Muscle of leg (tissue), 16 donors: ENCODE measurements at places on chromosomes 7 and 10.

DNA sequence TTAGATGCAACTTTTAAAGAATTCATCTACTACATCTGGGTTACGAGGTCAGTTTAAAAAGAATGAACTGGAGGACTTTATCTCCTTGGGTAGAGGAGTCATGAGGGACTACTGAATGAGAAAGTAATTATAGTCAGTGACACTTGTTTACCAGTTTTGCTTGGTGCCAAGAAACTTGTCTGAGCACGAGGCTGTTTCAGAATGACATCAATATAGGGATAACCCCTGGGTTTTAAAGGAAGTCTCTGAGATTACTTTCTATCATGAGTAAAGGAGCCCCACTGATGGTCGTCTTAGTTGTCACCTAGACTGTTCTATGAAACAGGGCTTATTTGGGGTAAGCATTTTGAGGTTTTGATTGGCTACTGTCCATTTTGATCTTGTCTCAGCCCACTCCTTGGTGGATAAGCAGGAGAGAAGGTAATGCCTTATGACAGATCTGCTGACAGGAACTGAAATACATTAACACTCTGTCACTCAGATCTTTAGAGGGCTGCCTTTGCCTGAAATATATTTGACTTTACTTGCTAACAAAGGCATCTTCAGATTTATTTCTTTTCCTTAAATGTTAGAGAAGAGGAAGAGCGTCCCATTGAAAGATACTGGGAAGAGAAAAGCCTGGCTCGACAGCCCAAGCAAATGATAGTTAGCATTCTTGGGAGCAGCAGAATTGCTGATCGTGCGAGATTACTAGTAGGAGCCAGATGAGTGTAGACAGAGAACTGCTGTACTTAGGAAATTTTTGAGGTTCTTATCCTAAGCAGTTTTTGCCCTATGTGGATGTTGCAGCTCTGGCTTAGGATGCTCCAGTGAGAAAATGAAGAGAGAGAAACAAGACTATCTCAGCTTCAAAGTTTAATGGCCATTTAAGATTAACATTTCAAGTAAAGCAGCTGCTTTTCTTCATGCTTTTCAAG lies 299.2 kb upstream of the LRGUK start:
- DNase-seq = no peak

DNA sequence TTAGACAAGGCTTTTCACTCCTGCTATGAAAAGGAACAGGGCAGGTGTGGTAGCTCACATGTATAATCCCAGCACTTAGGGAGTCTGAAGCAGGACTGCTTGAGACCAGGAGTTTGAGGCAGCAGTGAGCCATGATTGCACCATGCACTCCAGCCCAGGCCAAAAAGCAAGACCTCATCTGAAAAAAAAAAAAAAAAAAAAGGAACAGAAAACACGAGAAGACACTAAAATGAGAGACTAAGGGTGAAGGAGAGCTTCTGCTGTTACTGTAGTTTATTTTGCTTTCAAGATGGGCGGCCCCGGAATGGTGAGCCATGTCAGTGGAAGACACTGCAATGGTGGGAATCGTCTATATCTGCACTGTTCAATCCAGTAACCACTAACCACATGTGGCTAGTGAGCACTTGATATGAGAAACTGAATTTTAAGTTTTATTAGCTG lies 9.9 kb downstream of the PIP4K2A start:
- DNase-seq = no peak

- peak; percentile 45 for DNase-seq
Observed at GRCh38 chr10:124206616-124207015, 113.2 kb upstream of the CHST15 start.

DNA sequence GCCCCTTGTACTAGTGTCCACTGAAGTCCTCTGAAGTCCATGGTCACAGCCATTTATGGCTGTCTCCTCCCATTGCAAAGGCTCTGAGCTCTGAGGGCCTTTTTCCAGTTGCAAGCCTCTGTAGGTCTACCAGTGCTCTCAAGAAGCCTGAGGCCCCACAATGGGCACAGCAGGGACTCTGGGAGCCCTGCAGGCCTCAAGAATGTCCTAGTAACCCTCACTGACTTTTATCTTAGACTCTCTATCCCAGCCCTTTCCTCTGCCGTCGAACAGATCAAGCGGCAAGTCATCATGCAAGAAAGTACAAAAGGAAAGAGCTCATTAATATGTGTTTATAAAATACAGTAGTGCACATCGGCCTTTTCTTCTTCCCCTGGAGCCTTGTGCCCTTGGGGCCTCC lies 23.4 kb downstream of the VWA2 start:
- no peak for DNase-seq

DNA sequence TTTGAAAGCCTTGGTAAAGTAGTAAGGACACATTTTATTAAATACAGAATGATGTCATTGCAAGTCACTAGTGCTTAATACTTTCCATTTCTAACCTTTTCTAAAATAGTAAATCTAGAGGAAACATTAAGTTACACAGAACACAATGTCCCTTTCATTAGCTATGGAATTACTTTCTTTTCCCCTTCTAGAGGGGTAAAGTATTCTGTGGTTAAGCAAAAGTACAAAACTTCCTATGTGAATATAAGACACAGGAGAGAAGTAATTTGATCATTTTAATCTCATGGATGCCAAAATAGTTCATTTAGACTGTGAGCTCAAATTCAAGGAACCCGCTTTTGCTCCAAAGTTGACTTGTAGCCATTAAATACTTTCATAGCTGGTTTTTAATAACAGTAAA lies 49.8 kb downstream of the SEMA3E start:
- peak; percentile 18 for DNase-seq

- DNase-seq = no peak
Observed at GRCh38 chr10:2908851-2909630, 158.3 kb upstream of the PFKP start.

- DNase-seq = no peak
Observed at GRCh38 chr10:90602862-90603610, 254.8 kb downstream of the HTR7 start.

- peak; percentile 38 for DNase-seq
Observed at GRCh38 chr7:10237306-10237705, 736.4 kb upstream of the PHF14 start.

GRCh38 chr7:5005066-5005465 lies 40.6 kb upstream of the RBAK start:
- no peak for DNase-seq

GRCh38 chr10:78513330-78513729 lies 479.7 kb downstream of the RPS24 start:
- DNase-seq = no peak

DNA sequence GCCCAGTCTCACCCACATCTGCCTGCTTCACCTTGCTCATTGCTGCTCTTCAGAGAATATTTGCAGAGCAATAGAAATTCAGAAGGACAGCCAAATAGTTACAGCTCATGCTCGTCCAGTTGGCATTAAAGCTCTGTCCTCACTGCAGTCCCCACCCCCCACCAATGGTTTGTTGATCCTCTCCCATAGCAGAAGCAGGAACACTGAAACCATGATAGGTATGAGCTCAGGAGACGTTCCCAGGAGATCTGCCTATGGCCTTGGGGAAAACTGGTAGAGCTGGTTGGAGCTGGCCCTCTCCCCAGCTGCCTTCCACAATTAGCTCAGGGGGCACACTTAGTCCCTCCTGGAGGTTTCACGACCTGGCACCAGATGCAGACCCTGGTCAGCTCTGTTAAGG lies 68.6 kb upstream of the KMT2C start:
- DNase-seq = peak; percentile 35

- no peak for DNase-seq
Observed at GRCh38 chr10:32132357-32132946, 76.2 kb upstream of the KIF5B start.

DNA sequence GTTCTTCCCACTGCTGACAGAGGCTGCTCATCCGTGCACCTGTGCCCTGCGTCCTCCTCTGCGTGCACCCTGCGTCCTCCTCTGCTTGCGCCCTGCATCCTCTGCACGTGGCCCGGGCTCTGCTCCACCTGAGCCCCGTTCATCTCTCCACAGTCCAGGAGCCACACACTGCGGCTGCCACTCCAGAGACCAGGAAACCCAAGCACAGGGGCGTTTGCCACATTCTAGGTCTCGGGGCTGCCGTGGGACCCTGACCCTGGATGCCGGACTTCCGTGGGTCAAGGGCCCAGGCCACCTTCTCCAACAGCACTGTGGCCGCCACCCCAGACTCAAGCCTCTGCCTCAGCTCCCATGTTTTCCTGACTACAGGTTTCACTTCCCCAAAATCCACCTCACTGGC lies 460.4 kb downstream of the PTPRN2 start:
- DNase-seq = no peak

DNA sequence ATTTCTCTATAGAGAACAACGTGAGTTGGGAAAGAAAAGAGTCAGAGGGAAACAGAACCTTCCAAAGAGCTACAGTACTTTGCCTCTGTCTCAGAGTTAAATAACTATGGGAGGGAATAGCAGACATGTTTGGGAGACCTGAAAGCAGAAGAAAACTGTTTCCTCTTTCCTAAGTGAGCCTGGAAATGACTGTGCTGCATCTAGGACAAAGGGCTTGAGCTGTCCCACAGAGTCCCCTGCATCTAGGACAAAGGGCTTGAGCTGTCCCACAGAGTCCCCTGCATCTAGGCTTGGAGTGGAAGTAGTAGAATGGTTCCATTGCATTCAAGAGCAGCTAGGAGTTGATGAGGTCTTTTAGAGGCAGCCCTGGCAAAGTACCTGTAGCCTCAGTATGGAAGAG lies 149.7 kb downstream of the DKK1 start:
- no peak for DNase-seq

DNA sequence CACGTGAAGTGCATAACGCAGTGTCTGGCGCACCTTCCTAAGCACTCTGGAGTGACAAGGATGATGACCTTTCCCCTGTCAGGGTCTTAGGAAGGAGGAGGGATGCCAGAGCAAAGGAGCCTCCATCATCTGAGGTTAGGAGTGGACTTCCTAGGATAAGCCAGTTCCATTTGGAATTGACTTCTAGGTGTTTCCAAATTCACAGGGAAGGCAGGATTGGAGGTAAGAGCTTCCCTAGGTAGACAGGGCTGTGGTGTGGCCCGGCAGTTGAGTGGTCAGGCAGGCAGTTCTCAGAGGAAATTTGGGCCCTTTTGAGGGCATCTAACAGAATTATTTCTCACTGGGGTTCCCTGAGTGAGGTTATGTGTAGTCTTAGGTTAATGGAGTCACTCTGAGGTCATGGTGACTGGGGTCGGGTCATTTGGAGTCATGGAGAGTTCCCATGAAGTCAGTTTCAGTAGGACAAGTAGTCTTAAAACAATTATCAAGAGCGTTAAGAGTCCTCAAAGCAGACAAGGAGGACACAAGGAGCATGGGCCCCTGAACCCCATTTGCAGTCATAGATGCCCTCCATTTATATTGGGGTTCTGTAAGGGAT lies 8.2 kb downstream of the PPIF start:
- no peak for DNase-seq

- peak; percentile 48 for DNase-seq
Observed at GRCh38 chr7:33624215-33624614, 281.1 kb upstream of the BMPER start.

- no peak for DNase-seq
Observed at GRCh38 chr10:5496261-5497250, 2.8 kb downstream of the CALML5 start.

GRCh38 chr7:96143495-96144259 lies 178.2 kb downstream of the SLC25A13 start:
- DNase-seq = no peak

- DNase-seq = no peak
Observed at GRCh38 chr7:108659261-108659660, 89.6 kb downstream of the DNAJB9 start.

GRCh38 chr10:102376901-102377300 lies 18.6 kb upstream of the NFKB2 start:
- no peak for DNase-seq

DNA sequence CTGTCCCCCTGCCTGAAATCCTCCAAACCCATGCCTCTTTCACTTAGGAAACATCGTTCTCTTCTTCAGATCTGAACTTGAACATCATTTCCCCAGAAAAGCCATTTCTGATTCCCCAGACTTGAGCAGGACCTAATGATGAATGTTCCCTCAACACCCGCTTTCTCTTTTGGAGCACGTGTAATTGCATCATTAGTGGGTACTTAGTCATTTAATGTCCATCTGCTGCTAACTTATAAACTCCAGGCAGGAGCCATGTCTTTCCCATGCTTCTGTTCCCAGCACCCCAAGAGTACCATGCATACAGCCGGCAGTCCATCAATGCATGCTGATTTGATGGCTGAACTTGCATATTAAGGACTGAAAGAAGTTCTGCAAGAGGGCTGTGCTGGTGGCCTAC lies 36.5 kb upstream of the ECHDC3 start:
- DNase-seq = no peak

DNA sequence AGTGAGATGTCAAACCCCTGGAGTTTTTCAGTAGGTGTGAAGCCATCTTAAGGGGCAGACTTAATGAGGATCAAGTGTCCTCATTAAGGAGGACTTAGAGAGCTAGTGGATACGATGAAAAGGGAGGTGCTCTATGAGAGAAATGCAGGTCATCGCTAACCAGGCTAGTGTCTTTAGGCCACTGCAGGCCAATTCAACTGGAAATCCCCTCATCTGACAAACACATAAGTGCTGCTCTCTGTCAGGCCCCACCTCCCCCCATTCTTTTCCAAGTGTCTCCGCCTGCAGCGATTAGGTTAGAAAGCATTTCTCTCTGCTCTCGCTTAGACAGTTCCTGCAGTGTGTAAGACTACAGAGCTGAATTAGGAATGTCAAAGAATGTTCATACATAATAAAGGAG lies 33.7 kb downstream of the RBM28 start:
- DNase-seq = no peak

- DNase-seq = peak; percentile 95
Observed at GRCh38 chr10:47165711-47166404, 134.1 kb upstream of the GDF10 start.

GRCh38 chr7:7254908-7255307 lies 72.6 kb downstream of the C1GALT1 start:
- DNase-seq = no peak
